ENCODE measurements at places on chromosomes 6 and 20. TPM values are rescaled to one million over a fixed set of nuclear protein-coding genes. Genes with fewer than 3 reads are reported as not detected.

- H3K27me3 ChIP-seq: peaks cover 21% of the 10 kb centered on the region
- H3K4me3 ChIP-seq: no peak overlapping the region
- peaks cover 38% of the 10 kb centered on the region for H3K4me1 ChIP-seq
- H3K27ac ChIP-seq: no peak overlapping the region
These were observed 7.2 kb upstream of the VSX1 start for GRCh38 chr20:25089096-25089495.

GRCh38 chr20:47927385-47927851 lies 142.1 kb upstream of the SULF2 start:
- H3K4me3 ChIP-seq: no peak overlapping the region
- H3K4me1 ChIP-seq: no peaks in the 10 kb centered on the region
- no peaks in the 10 kb centered on the region for H3K36me3 ChIP-seq
- H3K27me3 ChIP-seq: peaks cover 6% of the 10 kb centered on the region
- no peak overlapping the region for H3K27ac ChIP-seq

LY6G6D gene
- not detected for total RNA-seq

DNA sequence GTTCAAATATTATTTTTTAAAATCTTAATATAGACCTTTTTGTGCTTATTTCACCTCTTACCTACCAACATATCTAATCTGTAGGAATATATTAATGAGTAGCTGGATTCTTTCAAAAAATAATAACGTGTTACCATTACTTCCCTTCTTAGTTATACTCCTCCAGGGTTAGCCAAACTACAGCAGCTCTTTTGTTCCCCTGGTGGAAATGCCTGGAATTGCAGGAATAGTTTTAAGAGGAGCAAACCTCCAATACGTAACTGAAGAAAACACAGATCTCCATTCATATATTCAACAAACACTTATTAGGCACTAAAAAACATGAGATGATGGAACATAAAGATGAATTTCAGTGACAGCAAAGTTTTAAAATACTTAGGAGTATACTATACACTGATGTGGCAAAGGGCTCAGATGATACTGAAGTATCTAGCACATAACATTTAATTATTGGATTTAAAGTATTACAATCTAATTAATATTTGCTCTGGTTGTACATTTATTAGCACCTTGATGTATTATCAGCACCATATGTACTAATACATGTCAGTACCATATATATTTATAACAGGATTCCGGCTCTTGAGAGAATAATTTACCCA lies 78.3 kb downstream of the TBX18 start:
- H3K4me1 ChIP-seq: no peaks in the 10 kb centered on the region
- H3K27me3 ChIP-seq: no peaks in the 10 kb centered on the region
- no peak overlapping the region for H3K27ac ChIP-seq
- no peaks in the 10 kb centered on the region for H3K36me3 ChIP-seq
- H3K4me3 ChIP-seq: no peak overlapping the region

GSTA2 gene
- not detected for total RNA-seq

CFB gene
- total RNA-seq: 2.2 TPM

DNA sequence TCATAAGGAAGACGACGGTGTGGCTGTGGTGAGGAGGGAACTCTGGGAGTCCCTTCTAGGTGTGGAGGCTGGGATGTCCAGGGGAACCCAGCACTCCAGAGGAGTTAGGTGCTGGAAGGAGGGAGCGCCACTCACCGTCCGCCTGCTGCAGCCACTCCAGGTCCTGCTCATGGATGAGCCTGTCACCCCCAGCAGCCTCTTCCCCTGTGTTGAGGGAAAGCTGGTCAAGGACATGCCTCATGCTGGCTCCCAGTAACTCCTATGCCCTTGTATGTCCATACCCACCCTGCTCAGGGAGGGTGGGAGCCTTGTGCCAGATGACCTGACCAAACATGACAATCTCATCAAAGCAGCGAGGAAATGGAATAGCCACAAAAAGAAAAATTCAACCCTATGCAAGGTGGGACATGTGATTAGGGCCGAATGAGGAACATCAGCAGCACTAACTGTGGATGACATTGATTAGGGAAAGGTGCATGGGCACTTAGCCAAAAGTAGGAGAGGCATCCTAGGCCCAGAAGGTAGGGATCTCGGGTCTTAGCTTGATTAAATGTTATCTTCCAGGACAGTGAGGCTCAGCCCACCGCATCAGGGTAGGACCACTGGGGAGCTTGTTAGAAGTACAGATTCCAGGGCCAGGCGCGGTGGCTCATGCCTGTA lies 3.0 kb downstream of the DNPH1 start:
- DNase-seq: no peak
- peaks cover 65% of the 10 kb centered on the region for H3K4me1 ChIP-seq
- peak overlapping the region; percentile 96 for H3K27ac ChIP-seq
- no peak overlapping the region for H3K4me3 ChIP-seq

GRCh38 chr6:83430611-83431544 lies at the start of gene ME1:
TSS of gene ME1 (minus strand) at chr6:83431051. CDS start at chr6:83430954, 97 bp downstream.
- DNase-seq: peak; percentile 17
- peak within 1 kb of the TSS; percentile 23 for H3K27ac ChIP-seq
- no peak within 1 kb of the TSS for H3K4me3 ChIP-seq
- no peaks in the 10 kb centered on the region for H3K4me1 ChIP-seq
- no peaks in the 10 kb centered on the region for H3K36me3 ChIP-seq

DNA sequence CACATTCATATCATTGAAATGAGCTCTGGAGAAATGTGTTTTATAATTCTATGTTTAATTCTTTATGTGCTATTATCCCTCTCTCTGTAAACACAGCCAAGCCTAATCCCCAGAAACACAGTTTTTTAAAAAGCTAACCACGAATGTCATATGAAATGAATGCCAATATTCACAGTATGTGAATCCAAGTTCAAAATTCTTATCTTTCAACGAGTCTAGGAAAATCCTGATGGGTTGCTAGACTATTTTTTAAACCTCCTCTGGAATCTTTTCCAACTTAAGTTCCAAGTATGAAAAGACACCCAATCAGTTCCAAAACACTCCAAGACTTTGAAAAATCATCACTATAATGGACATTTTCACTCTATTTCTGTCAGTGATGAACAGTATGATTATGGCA lies 689.3 kb downstream of the HACE1 start:
- H3K36me3 ChIP-seq: no peaks in the 10 kb centered on the region
- no peaks in the 10 kb centered on the region for H3K4me1 ChIP-seq
- H3K27ac ChIP-seq: no peak overlapping the region
- no peaks in the 10 kb centered on the region for H3K27me3 ChIP-seq
- no peak overlapping the region for H3K4me3 ChIP-seq

GRCh38 chr6:101705866-101706265 lies 312.4 kb downstream of the GRIK2 start:
- no peaks in the 10 kb centered on the region for H3K27me3 ChIP-seq
- no peak for DNase-seq
- H3K27ac ChIP-seq: no peak overlapping the region
- no peaks in the 10 kb centered on the region for H3K36me3 ChIP-seq

TUBB2B gene
- total RNA-seq: 0.63 TPM

FOXQ1 gene
- not detected for total RNA-seq

BTN1A1 gene
- not detected for total RNA-seq

DNA sequence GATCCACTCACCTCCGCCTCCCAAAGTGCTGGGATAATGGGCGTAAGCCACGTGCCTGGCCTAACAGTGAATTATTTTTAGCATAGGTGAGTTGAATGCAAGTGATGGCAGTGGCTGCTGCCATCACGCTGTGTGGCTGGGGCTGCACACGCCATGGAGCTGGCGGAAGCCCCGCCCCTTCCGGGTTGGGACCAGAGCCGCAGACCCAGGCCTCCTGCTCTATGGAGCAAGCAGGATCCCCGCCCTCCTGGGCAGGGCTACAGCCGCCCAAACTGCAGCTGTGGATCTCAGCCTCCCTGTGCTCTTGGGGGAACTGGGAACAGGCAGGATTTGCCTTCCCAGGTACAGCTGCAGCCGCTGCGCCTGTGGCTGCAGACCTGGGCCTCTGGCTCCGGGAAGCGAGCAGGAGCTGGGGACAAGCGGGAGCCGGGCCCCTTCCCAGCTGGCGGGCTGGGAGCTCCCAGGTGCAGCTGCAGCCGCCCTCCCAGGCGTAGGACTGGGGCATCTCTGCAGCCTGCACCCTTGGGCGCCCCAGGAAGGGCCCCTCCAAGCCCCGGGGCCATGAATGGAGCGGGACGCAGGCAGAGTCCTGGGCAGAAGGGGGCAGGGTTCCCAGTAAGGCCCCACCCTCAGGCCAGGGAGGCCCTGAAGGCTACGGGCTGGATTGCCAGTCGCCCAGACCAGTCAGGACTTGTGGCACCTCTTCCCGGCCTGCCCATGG lies 30.9 kb upstream of the SLA2 start:
- no peaks in the 10 kb centered on the region for H3K36me3 ChIP-seq
- no peaks in the 10 kb centered on the region for H3K4me1 ChIP-seq
- no peak for DNase-seq
- H3K4me3 ChIP-seq: no peak overlapping the region

SCAF8 gene
- 61.1 TPM for total RNA-seq

CRYBG1 gene
- 33.6 TPM for total RNA-seq

DNA sequence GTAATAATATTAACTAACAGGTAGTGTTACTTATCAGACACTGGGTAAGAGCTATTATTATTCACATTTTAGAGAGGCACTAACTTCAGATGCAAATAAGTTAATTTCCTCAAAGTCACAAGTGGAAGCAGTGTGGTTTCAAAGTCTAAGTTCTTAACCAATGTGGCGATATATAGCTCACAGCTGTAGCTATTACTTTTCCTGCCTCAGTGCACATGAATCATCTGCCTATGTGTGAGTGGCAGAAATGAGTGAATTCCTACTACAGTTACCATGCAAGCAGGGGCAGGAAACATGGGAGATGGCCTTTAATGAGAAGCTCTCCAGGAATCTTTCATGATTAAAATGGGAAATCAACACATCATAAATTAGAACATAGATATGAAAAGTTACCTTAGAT lies 126.2 kb upstream of the EYA4 start:
- no peak overlapping the region for H3K4me3 ChIP-seq
- no peaks in the 10 kb centered on the region for H3K36me3 ChIP-seq
- H3K4me1 ChIP-seq: no peaks in the 10 kb centered on the region
- no peak overlapping the region for H3K27ac ChIP-seq
- no peak for DNase-seq
- H3K27me3 ChIP-seq: no peaks in the 10 kb centered on the region

DNA sequence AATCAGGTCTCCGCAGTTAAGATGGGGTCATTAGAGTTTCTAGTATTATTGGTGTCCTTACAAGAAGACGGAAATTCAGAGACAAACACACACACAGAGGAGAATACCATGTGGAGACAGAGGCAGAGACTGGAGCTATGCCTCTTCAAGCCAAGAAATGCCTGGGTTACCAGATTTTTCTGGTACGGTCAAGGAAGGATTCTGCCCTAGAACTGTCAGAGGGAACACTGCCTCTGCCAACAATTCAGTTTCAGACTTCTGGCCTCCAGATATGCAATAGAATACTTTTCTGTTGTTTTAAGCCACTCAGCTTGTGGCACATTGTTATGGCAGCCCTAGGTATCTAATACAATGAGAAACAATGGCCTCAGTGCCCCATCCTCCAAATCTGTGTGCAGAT lies 18.9 kb downstream of the TRMT6 start:
- no peaks in the 10 kb centered on the region for H3K36me3 ChIP-seq
- no peaks in the 10 kb centered on the region for H3K4me1 ChIP-seq
- H3K4me3 ChIP-seq: no peak overlapping the region
- H3K27me3 ChIP-seq: peaks cover 14% of the 10 kb centered on the region

GRCh38 chr6:40577672-40578071 lies 9.5 kb downstream of the LRFN2 start:
- no peaks in the 10 kb centered on the region for H3K4me1 ChIP-seq
- DNase-seq: no peak
- H3K36me3 ChIP-seq: no peaks in the 10 kb centered on the region
- no peak overlapping the region for H3K27ac ChIP-seq

CRISP3 gene
- not detected for total RNA-seq

CYP24A1 gene
- 0.13 TPM for total RNA-seq

DNA sequence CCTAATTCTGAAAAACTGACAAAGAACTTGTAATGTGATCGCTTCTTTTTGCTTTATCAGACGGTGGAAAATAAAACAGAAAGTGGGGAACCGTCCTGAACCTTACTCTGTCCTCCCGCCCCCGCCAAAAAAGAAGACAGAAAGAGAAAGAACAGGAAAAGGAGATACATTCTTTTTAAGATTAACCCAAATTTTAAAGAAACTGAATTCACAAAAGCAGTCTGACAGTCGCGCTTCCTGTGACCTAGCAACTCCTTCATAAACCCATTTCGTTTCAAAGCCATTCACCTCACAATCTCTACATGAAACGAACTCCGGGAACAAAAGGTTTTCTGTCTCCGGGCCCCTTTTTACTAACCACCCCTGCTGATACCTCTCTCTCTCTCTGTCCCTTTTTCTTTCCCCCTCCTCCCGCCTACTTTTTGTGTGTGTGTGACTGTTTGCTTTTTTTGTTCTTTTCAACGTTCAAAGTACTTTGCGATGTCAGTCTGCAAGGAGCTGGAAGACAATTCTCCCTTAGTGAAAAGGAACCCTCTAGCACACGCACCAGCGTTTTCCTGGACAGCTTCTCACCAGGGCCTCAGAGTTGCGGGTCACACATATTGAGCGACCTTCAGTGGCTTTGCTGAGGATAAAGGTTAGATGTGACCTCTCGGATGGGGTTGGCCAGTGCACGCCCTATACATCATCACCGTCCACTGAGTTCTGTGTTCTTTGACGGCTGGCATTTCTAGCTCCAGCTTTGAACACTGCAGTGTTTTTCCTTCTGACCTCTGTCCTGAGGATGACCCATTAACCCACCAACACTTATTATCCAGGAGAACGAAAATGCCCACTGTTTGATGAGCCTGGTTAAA lies 530 bp upstream of the NEDD9 start:
- no peaks in the 10 kb centered on the region for H3K36me3 ChIP-seq
- H3K27ac ChIP-seq: peak overlapping the region; percentile 84
- peak overlapping the region; percentile 48 for H3K4me3 ChIP-seq
- peaks cover 33% of the 10 kb centered on the region for H3K4me1 ChIP-seq

SIRPD gene
- 0.25 TPM for total RNA-seq

- no peak within 1 kb of the TSS for H3K27ac ChIP-seq
- no peaks in the 10 kb centered on the region for H3K4me1 ChIP-seq
- DNase-seq: peak; percentile 24
- no peaks in the 10 kb centered on the region for H3K27me3 ChIP-seq
- no peaks in the 10 kb centered on the region for H3K36me3 ChIP-seq
These were observed at the start of gene NINL for GRCh38 chr20:25584905-25585704. TSS of gene NINL (minus strand) at chr20:25585531. CDS start at chr20:25526587, 58,944 bp downstream.

NFKBIE gene
- total RNA-seq: 35.0 TPM

- peak overlapping the region; percentile 58 for H3K4me3 ChIP-seq
- no peaks in the 10 kb centered on the region for H3K36me3 ChIP-seq
- peaks cover 49% of the 10 kb centered on the region for H3K4me1 ChIP-seq
- peaks cover 71% of the 10 kb centered on the region for H3K27me3 ChIP-seq
These were observed 6.2 kb downstream of the LINC00237 start for GRCh38 chr20:21099751-21100577.

GRCh38 chr6:169918239-169918953 lies 167.0 kb downstream of the ERMARD start:
- peaks cover 12% of the 10 kb centered on the region for H3K27me3 ChIP-seq
- H3K4me1 ChIP-seq: peaks cover 13% of the 10 kb centered on the region
- no peaks in the 10 kb centered on the region for H3K36me3 ChIP-seq
- no peak overlapping the region for H3K27ac ChIP-seq

DUSP15 gene
- total RNA-seq: not detected

- no peaks in the 10 kb centered on the region for H3K4me1 ChIP-seq
- no peak for DNase-seq
- H3K4me3 ChIP-seq: no peak overlapping the region
These were observed 36.8 kb upstream of the TENT5A start for GRCh38 chr6:81789291-81789690.
